ENCODE measurements at places on chromosomes 3 and 15.
A peak's percentile ranks its signal among the peaks of the same experiment; 100 is the strongest.

DNA sequence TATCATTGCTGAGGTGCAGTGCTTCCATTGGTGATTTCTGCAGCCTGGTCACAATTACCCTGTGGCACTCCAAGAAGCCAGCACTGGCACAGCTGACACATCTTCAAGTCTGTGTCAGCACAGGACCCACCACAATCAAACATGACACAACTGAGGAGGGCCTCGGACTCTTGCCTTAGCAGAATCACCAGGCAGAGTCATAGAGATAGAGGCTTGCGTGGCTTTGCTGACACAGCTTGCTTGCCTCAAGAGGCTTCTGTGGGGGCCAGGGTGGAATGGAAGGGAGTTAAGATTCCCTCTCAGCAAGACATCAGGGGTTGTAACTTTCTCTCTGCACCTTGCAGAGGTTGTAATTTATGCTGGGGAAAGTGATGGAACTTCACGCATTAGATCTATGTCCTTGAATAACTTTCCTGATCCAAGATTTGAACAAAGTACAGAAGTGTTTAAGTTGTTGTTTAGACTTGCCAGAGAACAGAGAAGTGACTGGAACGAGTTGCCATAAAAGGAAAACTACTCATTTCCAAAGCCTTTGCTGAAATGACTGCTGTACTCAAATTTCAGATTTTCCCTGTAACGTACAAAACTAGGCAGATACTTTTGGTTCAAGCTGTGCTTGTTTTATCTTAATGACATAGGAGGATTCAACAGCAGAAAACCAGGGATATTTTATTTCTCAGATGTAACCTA is 170.7 kb downstream of the DIPK2A start:
- peak; percentile 10 for DNase-seq

- DNase-seq, result no peak
Measured at GRCh38 chr3:102248981-102249705, 185.7 kb upstream of the ZPLD1 start.

DNA sequence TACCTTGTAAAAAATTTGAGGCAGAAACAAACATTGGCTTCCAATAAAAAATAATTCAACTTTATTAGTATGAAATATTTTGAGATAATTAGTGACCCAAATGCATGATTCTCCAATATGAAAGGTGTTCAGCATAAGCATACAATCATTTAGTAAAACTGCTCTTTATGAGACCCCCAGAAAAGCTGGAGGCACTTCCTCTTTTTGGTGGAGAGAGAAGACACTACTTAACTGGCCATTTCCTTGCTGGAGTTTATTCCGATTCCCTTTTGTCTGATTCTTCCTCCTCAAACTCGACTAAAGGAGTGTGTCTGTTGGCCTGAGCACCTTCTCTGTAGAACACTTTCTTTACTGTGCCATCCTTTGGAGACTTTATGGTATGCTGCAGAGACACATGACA is 34.8 kb upstream of the DCUN1D1 start:
- DNase-seq, result no peak

DNA sequence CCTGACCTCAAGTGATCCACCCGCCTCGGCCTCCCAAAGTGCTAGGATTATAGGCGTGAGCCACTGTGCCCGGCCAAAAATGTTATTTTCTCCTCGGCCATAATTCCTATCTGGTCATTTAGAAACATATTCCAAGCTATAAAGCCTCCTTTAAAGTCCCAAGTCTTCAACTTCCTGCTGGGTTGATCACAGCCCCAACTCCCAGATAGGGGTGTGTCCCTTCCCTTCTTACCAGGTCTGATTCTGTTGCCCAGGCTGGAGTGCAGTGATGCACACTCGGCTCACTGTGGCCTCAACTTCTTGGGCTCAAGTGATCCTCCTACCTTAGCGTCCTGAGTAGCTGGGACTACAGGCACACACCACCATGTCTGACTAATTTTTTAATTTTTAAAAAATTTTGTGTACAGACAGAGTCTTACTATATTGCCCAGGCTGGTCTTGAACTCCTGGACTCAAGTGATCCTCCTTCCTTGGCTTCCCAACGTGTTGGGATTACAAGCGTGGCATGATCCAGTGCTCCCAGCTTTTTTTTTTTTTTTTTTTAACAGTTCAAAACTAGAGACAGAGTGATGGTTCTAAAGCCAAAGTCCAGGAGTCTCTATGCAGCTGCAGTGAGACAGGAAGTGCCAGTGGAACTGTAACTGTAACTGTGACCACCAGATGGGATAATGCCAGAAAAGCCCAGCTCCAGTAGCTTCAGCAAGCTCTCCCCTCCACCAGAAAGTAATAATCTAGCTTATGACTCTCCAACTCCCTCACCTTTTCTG is 8.2 kb upstream of the PRKAR2A start:
- DNase-seq, result no peak

DNA sequence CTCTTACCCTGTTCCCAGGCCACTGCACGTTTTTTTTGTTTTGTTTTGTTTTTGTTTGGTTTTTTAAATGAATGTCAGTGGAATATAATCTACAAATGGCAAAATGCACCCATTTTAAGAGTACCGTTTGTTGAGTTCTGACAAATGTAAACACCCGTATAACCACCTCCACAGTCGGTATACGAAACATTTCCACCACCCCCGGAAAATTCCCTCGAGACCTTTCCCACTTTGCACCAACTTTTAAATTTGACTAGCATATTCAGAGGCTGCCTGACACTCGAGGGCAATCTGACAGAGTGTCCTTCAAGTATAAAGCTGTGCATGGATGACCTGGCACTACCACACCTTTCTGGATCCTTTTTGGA is 613 bp upstream of the ARHGEF3 start:
- no peak for DNase-seq

DNA sequence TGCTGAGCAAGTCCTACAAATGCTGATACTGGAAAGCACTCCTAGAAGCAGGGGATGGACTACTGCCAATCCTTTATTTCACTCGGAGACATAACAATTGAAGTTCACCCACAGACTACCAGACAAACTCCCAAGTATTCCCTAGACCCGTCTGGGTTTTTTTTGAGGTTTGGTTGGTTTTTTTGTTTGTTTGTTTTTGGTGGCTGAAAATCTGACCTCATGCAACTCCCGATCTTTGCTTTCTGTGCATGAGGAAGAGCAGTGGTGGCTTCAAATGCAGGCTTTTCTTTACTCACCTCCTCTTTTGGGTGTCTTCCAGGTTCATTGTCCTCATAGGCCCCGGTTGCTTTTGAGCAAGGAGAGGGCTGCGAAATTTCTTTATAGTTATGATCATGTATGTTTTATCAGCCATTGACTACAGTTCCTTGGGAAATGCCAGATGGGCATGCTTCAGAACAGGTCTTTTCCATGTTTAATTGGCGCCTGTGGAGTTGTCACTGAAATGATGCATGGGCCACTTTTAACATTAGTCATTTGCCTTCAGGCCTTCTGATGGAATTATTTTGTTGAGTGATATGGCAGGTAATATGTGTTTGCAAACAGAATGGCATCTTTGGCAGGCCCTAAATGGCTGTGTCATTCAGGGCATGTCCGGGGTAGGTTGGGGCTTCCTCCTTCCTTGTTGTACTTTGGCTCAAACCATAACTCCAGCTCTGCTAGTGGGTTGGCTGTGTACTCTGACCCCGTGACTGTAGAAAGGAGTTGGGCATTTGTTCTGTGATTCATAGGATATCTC is 81.3 kb upstream of the ZBED2 start:
- DNase-seq, result no peak

DNA sequence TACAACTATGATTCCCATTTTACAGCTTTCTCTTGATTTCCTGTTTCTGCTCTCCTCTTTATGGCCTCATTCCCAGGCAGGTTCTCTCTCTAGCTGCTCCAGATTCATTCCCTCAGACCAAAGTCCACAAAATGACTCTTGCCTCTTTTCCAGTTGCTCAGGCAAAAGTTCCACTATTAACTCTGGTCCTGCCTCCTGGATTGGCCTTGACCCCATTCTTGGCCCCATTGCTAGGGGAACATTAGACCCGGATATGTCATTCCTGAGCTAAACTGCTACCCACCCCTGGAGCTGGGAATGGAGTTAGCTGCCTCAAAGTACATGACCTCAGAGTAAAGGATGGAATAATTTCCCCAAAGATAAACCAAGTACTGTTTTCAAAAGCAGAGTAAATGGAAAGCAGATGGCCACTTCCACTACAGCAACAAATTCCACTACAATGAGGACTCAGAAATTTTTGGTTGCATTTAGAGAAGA is 73.0 kb upstream of the GAP43 start:
- no peak for DNase-seq

GRCh38 chr3:178306432-178307115 is 229.7 kb upstream of the KCNMB2 start:
- DNase-seq, result no peak

GRCh38 chr3:106485217-106485616 is 616.4 kb upstream of the CBLB start:
- DNase-seq, result no peak

GRCh38 chr3:27596921-27597320 is 112.7 kb upstream of the SLC4A7 start:
- no peak for DNase-seq

GRCh38 chr3:152269831-152270734 is 1.4 kb downstream of the MBNL1 start:
- DNase-seq, result peak; percentile 54

DNA sequence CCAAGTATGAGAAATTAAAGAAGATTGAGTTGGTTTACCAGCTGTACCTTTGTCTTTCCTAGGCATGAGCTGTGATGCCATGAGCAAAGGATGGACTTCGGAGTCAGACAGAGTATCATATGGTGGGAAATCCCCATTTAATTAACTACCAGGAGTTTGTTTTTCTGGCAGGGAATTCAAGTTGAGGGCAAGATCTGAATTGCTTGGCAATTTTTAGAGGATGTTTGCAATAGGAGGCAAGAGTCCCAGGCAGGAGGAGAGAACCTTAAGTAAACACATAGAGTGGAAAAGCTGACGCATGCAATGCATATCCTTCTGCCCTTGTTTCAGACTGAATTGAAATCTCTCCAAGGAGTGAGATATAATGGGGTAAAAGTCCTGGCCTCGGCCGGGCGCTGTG is 569.7 kb upstream of the MDFIC2 start:
- no peak for DNase-seq

DNA sequence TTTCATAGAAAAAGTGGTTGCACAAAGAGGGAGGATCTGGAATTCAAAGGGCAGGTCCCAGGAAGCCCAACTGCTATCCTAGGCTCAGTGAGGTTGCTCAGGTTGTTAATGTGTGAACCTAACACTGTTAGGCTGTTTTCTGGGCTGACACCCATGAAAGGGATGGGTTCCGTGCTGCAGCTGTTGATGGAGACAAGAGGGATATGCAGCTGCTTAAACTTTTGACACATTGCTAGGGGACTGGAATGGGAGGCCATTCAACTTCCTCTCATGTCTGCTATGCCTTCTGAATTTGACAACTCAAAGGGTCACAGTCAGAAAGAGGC is 198.0 kb upstream of the NR2E3 start:
- no peak for DNase-seq
